ENCODE measurements at places on chromosomes 11 and 22. TPM values are rescaled to one million over a fixed set of nuclear protein-coding genes. Genes with fewer than 3 reads are reported as not detected.

DNA sequence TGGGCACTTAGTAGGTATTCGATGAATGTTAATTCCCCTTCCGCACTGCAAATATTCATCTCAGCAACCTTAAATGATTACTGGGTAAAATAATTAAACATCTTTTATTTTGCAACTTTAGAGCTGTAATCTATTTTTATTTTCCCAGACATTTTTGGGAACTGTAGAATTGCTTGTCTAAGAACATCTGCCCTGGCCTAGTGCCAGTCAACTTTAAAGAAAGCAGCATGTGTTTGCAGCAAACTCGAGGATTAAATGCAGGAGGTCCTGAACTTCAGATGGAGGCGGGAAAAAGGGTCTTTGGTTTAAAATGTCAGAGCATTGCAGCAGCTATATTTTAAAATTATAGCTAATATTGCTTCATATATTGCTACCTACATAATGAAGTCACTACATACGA lies 190.0 kb downstream of the PGR start:
- no peak for DNase-seq

SLC25A18 gene
- not detected for total RNA-seq

HTR3A gene
- total RNA-seq = 0.29 TPM

DNA sequence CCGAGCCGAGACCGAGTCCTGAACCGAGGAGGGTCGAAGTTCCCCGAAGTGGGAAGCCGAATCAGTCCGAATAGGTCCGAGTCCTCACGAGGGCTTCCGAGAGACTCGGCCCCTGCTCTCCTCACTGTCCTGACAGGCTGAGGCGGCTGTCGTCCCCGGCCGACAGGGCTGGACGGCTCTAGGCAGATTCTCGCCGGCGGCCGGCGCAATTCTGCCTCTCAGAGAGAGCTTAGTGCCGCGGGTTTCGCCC lies 191 bp upstream of the DEAF1 start:
- peak; percentile 76 for DNase-seq

GRCh38 chr11:117984476-117984875 lies 1.7 kb upstream of the IL10RA start:
- no peak for DNase-seq

Data from epithelial cell of proximal tubule (primary cell).